ENCODE measurements at places on chromosomes 1 and 21. TPM values are rescaled to one million over a fixed set of nuclear protein-coding genes. Genes with fewer than 3 reads are reported as not detected.

The C1QTNF12 gene
- 0.92 TPM for total RNA-seq

The HSF2BP gene
- 3.6 TPM for total RNA-seq

The EYA3 gene
- total RNA-seq: 17.9 TPM

The RAD54L gene
- total RNA-seq: 0.89 TPM
